ENCODE measurements at places on chromosomes 13 and 19.

GRCh38 chr13:49307365-49307764 is 59.6 kb downstream of the CDADC1 start:
- no peak for DNase-seq

DNA sequence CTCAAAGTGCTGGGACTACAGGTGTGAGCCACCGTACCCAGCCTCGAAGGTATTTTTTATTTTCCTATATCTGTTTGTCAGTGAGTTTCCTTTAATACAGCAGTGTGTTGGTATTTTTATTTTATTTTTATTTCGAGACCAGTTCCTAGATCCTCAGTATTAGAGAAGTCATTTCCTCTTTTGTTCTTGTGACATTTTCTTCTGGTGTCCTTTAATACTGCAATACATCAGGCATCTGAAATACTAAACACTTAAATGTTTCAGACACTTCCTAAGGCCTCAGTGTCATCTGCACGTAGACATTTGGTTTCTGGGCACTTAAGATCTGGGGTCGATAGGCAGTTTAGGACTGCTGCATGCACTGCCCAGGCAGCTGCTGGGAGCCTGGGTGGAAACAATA is 22.5 kb downstream of the GATAD2A start:
- DNase-seq, result no peak

GRCh38 chr13:39209731-39210531 is 171.7 kb downstream of the NHLRC3 start:
- no peak for DNase-seq

GRCh38 chr19:11405846-11406643 is 13.1 kb downstream of the RGL3 start:
- DNase-seq, result no peak

- DNase-seq, result no peak
Observed at GRCh38 chr13:75467040-75467728, 14.8 kb downstream of the TBC1D4 start.

- no peak for DNase-seq
Observed at GRCh38 chr13:19581675-19582074, 20.3 kb upstream of the TPTE2 start.

DNA sequence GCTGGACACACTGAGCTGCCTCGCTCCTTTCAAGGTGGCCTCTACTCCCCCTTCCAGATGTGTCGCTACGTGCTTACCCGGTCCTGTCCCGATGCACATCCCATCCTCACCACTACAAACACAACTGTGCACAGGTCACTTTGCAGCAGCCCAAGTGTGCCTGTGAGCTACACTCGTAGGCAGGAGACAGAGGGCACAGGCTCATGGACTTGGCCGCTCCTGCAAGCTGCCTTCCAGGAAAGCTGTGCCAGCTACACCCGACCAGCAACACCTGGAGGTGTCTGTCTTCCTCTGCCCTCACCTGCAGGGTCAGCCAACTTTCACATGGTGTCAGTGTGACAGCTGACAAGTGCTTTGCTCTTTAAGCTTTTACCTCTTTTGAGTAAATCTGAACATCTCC is 15.4 kb downstream of the CARS2 start:
- DNase-seq, result no peak

DNA sequence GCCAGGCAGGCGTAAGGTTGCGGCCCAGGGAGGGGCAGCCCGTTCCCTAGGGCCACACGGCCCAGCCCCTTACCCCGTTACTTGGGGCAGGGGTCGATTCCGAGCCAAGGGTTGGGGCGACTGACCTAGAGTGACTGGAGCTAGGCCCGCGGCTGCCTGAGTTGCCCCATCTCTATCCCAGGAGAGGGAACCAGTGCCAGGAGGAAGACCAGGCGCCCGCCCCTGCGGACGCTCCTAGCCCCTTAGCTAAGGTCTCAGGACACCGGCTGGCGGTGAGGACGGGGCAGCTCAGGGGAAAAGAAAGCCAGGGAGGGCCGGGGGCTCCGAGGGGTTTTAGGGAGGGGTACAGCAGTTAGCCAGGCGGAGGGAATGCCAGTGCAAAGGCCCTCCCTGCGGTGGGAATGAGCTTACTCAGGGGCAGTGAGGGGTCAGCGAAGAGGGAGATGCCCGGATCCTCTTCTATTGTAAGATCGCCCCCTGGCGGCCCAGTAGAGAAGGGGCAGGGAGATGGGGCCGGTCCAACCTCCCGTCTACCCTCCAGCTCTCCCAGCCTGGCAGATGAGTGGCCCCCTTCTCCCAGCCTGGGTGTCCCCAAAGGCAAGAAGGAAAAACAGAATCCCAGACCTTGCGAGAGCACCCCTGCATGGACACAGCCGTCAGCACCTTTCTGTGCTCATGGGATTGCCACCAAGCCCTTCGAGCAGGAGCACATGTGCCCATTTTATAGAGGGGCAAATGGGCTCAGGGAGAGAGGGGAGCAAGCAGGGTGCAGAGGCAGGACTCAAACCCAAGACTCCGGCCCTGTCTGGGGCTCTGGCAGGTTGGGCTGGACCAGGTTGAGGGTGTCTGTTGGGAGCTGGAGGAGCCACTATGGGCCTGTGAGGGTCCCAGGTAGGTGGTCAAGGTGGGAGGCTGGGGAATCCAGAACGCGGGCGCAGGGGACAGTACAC is 16.3 kb downstream of the CILP2 start:
- DNase-seq, result peak; percentile 33

- DNase-seq, result no peak
Observed at GRCh38 chr13:83365723-83366122, 516.6 kb downstream of the SLITRK1 start.

- DNase-seq, result no peak
Observed at GRCh38 chr13:54185785-54186184, 1157.2 kb downstream of the OLFM4 start.

All from activated naive CD4-positive, alpha-beta T cell (primary cell).